ENCODE measurements at places on chromosomes 3 and 15.

DNA sequence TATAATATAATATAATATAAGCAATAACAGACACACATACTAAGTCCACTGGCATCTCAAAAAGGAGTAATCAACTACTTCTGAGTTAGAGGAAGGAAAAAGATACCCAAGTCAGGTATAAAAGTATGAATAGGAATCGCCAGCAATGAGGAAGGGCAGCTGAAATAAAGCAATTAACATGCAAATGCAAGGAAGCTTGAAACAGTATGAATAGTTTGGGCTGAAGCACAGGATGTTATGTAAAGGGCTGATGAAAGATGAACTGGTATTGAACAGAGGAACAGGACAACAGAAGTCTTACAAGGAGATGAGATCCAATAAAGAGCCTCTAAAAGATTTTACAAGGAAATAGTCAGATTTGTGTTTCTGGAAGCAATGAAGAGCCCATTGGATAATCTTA is 7.1 kb downstream of the COPS2 start:
- DNase-seq, result no peak

GRCh38 chr15:43900996-43901395 is 74.2 kb downstream of the WDR76 start:
- DNase-seq, result no peak

DNA sequence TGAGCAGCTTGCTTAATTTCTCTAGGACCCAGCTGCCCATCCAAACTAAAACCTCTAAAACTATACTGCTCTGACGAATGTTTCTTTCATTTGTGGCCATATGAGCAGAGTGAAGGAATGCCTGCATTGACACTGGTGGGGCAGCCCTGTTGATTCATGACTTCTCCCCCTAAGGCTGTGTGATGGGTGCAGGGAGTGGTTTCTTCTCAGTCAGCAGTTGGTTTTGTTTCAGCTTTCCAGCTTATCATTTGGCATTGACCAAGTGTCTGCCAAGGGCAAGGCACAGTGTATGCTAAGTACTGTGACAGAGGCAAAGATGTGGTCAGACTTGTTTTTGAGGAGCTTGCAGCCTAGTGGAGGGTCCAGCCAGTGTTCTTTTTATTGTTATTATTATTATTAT is 4.7 kb downstream of the ABHD6 start:
- DNase-seq, result no peak

- no peak for DNase-seq
These were observed 101.8 kb downstream of the XXYLT1 start for GRCh38 chr3:195169011-195169649.

- DNase-seq, result no peak
These were observed 189.2 kb upstream of the LPP start for GRCh38 chr3:187964760-187965159.

DNA sequence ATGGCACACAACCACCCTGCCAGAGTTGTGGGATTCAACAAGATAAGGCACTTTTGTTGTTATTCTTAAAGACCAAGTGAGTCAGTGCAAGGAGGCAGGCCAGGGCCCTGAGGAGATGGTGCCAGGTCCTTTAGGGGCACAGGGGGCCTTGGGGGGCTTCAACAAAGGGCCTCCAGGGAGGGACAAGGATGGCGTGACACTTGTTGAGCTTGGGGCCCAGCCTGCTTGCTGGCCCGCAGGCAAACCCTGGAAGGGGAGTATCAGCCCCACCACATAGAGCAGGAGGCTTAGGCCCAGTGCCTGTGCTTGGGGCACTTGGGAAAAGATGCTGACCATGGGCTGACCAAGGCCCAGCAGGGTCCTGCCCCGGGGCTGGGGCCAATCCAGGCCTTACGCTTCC is 5.5 kb downstream of the IQSEC1 start:
- DNase-seq, result no peak

DNA sequence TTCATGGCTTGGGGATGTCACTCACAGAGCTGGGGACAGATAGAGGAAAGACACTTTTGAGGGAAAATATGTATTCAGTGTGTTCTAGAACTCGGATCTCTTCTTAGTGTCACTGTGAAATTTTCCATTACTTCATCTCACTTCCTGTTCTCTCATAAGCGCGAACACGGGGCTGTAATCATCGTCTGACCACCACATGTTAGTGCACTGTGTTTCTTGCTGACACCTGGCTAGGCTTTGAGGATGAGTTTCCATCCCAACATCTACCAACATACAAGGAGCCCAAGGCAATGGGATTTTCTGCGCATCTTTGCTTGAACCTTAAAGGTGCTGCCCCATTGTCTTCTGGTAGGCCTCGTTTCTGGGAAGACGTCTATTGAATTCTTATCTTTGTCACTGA is 84.0 kb downstream of the LIPC start:
- peak; percentile 70 for DNase-seq

- DNase-seq, result no peak
These were observed 950.7 kb downstream of the MCTP2 start for GRCh38 chr15:95182091-95182490.

All from T-helper 1 cell (primary cell).